ENCODE measurements at places on chromosomes 7 and 10.

DNA sequence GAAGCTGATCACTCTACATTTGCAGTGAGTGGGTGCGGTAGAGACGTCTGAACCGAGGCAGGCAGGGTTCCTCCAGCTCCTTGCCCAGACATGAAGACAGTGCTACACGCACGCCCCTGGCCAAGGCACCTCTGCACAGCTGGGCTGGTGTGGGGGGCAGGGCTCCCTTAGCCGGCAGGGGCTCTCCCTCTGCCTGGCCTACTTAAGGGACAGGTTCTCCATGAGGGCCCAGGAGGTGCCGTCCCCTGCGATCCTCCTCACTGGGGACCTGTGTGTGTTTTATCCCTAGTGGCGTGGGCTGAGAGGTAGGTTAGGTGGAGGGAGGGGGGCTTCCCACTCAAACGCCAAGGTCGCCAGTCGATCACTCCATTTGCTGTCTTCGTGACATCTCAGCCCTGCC is 35.3 kb downstream of the IL15RA start:
- no peak for DNase-seq

DNA sequence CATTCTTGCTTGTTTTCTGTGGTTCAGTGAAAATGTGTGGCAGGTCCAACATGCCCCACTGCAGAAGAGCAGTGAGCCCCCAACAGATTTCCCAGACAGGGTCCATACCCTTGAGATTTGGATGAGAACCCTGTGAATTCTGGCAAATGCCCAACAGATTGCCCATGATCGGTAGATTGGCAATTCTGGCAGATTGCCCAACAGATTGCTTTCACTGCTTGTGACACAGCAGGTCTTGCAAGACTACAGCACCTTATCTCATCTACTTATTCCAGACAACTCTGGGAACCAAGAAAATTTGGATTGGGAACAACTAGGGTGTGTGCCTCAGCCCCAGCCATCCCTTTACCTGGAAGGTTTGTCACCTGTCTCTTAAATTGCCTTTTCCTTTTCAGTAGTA is 143.7 kb upstream of the COL1A2 start:
- DNase-seq = no peak

GRCh38 chr10:97363071-97363470 is 28.5 kb upstream of the FRAT2 start:
- DNase-seq = no peak

DNA sequence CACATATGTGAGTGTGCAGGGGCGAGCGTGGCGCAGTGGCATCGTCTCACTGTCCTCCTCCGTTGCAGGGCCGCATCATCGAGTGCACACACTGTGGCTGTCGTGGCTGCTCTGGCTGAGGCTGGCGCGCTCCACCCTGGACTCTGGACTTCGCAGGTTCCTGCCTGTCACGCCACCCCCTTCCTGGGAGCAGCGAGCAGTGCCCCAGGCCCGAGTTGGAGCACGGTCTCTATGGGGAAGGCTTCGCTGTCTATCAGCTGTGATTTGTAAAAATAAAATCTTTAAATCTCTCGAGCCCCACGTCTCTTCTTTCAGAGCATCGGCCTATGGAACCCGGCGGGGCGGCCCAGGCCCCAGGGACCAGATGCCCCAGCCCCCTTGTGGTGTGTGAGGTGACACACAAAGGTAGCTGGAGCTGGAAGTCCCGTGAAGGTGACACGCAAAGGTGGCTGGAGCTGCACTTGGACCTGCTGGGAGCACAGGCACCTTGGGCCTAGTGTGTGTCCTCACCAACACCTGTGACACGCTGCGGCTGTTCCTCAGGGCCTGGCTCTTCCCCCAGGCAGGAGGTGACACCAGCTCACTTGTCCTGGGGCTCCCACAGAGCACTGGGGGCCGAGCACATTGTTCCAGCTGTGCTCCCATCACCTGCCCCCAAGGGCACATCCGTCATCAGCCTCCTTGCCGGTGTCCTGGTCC is 10.7 kb downstream of the BUD31 start:
- DNase-seq = no peak

DNA sequence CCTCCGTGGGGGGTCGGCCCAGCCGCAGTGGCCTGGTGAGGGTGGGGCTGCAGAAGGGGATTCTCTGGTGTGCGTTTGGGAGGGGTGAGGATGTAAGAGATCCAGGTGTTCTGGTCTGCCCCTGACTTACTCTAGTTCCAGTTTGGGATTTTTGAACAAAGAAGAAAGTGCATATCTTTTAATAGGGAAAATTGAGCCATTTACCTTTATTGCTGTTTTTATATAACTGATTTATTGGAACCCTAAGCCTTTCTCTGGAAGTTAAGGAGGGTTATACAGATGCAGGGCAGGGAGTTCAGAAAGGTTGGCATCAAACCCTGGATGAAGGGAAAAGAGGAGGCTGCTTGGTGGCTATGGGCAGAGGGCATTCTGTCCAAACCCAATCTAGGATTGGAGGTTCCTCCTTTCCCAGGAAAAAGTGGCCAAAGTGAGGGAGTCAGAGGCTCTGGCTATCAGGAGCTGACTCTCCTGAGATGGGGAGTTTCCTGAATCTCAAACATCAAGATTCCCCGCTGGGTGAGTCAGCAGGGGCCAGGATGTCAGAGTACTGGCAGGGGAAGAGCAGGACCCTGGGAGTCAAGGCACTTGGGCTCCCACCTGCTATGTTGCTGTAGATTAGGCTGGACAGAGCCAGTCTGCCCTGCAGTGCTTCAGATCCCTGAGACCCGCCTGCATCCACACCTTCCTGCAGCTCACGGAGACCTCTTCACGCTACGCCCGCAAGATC is 67.5 kb downstream of the CLIP2 start:
- DNase-seq = no peak

GRCh38 chr7:114740941-114741340 is 181.0 kb upstream of the MDFIC start:
- DNase-seq = no peak

DNA sequence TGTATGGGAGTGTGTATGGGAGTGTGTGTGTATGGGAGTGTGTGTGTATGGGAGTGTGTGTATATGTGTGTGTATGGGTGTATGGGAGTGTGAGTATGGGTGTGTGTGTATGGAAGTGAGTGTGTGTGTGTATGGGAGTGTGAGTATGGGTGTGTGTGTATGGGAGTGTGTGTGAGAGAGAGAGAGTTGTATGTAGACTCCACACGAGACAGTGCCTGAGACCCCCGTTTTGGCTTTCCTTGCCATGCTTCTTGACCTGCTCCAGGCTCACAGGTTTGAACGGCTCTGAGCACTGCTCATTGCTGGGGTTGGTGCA is 49.7 kb downstream of the COL17A1 start:
- DNase-seq = no peak

DNA sequence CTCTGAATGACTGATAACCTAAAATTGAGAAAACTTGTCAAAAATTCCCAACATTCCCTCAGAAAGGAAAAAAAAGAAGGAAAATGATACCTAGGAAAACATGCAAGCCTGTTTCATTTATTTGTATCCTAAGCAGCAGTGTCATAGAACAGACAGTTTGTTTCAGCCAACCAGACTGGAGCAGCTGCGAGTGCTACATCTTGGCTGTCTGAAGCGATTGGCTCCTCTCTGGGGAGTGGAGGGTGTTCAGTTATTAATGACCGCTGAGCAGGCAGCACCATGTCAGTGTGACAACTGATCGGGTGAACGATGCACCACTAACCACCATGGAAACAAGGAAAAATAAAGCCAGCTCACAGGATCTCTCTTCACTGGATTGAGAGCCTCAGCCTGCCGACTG is at the start of gene LRRN3:
LRRN3 (plus strand) TSS at position 282 of the 400 bp plus-strand sequence. CDS start 31,646 bp downstream, outside the sequence.
- no peak for DNase-seq

- no peak for DNase-seq
Observed at GRCh38 chr10:127265288-127265687, 68.9 kb upstream of the INSYN2A start.

- DNase-seq = no peak
Observed at GRCh38 chr10:20443094-20443493, 454.0 kb downstream of the NEBL start.

DNA sequence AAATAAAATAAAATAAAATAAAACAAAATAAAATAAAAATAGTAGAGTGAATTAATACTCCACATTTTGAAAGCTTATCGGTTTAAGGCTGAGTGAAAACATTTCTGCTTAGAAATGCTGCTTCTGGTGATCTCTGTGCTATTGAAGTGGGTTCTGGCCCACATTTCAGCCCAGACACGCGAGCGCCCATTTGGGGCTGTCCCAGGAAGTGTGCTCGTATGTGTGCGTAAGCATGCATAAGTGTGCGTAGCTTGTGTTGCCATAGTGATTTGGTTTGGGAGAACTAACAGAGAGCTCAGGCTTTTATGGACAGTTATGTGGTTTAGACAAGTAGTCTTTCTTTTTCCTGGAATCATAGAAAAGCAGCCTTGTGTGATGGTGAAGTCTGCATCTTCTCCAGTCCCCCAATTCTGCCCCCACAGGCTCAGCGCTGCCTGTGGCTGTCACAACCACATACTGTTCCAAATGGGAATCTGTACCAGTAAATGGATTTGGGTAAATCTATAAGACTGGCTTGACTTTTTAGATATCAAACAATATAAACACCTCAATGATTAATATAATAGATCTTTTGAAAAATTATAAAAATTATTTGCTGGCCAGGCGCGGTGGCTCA is 29.8 kb upstream of the PURB start:
- DNase-seq = peak; percentile 79

DNA sequence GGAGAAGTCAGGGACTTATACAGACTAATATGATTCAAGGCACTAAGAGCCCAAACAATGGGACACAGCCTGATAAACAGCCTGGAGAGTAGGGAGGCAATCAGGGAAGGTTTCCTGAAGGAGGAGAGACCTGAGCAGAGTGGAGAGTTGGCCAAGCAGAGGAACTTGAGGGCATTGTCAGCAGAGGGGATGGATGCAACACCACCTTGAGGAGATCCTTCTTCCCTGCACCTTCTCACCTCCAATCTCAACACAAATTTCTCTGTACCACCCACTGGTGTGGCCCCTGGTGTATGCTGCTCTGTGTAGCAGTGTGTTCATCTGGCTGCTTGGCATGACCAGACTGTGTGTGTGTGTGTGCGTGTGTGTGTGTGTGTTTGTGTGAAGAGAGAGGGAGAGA is 146.2 kb downstream of the WDR11 start:
- DNase-seq = no peak

- no peak for DNase-seq
Observed at GRCh38 chr7:143392875-143393266, 11.7 kb downstream of the ZYX start.

- no peak for DNase-seq
Observed at GRCh38 chr10:30000802-30001571, 58.4 kb downstream of the JCAD start.

DNA sequence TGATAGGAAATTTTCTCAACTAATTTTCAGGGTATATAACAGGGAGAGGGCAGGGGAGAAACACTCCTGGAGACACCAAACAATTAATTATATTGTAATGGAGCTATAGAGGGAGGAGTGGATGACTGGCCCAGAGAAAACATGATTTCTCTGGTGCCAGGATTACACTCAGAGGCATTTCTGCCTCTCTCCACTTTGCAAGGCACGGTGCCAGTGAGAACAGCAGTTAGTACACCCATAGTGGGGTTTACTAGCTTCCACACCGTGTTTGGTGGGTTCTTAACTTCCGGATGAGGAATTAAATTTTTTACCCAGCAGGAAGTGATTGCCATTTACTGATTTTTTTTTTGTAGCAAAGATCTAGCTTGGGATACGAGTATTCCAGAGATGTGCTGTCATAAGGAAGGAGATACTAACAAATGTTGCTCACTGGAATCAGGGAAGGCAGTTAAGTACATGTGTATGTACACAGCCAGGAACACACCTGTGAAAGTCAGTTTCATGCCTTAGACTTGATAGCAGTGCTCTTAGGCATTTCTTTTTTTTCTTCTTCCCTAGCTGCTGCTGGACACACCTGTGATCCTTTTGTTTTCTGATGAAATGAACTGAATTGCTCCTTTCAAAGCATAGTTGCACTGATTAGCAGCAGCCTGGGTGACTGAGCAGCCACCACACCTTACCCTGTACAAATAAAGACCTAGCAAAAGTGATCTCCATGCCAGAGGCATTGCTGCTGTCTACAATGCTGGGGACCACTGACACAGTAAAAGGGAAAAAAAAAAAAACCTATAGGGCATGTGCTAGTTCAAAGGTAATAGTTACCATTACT is 58.1 kb downstream of the POLL start:
- no peak for DNase-seq

- no peak for DNase-seq
Observed at GRCh38 chr10:43338117-43338516, 33.3 kb upstream of the FXYD4 start.

GRCh38 chr10:132793871-132794849 is 8.2 kb upstream of the NKX6-2 start:
- no peak for DNase-seq

DNA sequence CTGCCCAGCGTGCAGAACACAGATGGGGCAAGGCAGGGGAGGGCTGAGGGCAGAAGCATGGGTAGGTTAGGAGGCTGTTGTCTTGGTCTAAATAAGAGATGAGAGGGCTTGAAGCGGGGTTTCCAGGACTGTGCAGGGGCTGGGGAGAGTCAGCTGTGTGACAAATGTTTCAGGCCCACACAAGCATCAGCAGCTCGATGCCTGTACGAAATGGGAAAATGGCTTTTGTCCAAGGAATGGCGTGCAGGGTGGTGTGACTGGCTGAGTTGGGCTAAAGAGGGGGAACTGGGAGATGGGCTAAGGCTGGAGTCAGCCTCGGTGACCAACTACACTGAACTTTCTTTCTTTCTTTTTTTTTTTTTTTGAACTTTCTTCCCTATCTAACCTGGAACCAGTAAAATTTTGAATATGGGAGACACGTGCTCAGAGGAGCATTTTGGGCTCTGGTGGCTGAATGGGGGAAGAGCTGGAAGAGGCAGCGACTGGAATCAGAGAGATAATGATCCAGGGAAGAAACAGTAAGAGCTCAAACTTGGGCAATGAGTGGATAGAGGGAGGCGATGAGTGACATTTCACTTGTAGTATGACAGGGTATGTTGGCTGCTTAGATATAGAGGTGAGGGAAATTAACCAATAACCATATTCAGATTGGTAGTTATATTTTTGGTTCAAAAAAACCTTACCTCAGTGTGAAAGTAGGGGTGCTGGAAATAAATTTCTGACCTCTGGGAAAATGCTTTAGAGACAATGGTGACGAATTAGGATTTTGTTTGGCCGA is 10.2 kb upstream of the EPHA1 start:
- no peak for DNase-seq

- DNase-seq = peak; percentile 16
Observed at GRCh38 chr10:49761789-49762565, at the start of gene OGDHL. OGDHL (minus strand) TSS chr10:49762323; CDS start chr10:49758592, 3,731 bp downstream.

GRCh38 chr7:33644489-33644888 is 260.9 kb upstream of the BMPER start:
- DNase-seq = no peak
